ENCODE measurements at places on chromosomes 1 and 21.

DNA sequence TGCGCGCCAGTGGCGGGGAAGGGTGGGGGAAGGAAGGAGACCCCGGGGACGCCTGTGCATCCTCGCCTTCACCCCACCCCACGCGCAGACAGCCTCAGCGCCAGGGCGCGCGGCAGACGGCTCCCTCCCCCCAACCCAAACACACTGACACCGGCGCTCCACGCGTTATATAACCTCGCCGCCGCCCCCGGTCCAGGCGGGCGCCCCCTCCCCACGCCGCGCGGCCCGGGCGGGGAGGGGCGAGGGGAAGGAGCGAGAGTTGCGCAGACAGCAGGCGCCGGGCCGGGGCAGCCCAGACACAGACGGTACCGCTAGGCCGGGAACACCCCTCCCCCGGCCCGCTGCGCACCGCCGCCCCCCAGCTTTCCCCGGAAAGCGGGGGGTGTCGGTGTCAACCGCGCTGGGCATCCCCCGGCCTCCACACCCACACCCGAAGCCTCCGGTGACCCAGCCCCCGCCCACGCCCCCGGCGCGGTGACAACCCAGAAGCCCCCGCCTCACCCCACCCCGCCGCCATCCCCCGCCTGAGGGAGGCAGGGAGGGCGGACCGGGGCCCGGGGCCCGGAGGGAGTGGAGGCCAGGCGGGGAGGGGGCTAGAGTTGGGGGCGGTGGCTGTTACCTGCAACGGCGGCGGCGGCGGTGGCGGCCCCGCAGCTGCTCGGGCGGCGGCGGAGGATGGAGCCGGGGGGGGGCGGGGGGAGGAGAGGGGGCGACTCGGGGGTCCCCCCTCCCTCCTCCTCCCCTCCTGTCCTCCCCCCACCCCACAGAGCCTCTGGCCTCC, 432 bp downstream of the AKT3 start:
- DNase-seq: peak; percentile 87

DNA sequence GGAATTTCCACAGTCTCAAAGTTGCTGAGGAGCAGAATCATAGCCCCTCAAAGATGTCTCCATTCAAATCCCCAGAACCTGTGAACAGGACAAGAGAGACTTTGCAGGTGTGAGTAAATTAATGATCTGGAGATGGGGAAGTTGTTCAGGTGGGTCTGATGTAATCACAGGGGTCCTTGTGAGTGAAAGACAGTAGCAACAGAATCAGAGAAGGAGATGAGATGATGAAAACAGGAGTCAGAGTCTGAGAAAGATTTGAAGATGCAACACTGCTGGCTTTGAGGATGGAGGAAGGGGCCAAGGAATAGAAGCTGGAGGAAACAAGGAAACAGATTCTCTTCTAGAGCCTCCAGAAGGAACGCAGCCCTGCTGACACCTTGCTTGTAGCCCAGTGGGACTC, 81.5 kb downstream of the SELENOF start:
- no peak for DNase-seq

- DNase-seq: no peak
Observed at GRCh38 chr1:35386959-35387358, 118.5 kb downstream of the ZMYM4 start.

- DNase-seq: peak; percentile 56
Observed at GRCh38 chr1:25619101-25619890, 2.7 kb downstream of the MAN1C1 start.

DNA sequence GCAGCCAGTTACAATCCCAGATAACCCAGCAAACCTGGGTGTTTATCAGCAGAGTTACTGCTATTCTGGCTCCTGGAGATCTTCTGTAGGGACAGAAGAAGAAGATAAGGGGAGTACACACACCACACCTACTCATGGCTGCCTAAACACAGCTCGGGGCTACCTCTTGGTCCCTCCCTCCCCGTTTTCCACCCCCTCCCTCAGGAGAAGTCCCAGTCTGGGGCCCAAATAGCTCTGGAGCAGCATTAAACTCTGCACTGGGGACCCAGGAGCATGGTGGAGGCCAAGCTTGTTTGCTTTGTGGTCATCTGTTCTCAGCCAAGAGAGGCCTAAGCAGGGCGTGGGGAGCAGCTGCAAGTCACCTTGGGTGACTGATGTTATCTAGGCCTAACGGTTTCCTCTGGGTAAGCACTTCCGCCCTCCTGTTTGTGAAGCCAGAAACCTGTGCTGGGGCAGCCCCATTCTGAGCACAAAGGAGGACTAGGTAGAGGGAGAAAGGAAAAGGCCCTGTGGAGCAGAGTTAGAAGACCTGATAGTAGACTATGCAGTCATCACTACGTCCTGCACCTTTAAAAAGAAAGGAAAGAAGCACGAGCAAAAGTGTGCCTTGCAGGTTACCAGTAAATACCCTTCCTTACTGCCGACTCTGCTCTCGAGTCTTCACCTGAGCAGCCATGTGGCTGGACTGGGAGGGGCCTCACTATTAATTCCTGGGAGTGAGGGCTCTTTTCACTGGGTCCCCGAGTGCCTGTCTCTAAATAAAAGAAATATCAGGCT, 2.0 kb upstream of the RCSD1 start:
- DNase-seq: peak; percentile 78

DNA sequence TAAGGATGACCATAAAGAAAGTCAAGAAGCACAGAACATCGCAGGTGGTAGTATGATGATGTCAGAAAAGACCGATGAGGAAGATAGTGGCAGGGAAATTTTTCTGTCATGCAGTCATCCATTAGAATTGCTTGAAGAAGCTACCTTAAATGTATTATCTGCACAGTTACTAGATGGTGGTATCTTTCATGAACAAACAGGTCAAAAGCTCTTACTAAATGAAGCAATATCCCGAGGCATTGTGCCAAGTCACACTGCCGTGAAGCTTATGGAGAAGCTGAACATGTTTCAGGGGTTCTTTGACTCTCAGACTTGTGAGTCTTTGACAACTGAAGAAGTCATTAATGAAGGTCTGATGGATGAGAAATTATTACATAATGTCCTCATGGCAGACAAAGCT, 128.8 kb downstream of the MACF1 start:
- DNase-seq: no peak

- no peak for DNase-seq
Observed at GRCh38 chr1:186681801-186682200, 1.6 kb upstream of the PTGS2 start.

DNA sequence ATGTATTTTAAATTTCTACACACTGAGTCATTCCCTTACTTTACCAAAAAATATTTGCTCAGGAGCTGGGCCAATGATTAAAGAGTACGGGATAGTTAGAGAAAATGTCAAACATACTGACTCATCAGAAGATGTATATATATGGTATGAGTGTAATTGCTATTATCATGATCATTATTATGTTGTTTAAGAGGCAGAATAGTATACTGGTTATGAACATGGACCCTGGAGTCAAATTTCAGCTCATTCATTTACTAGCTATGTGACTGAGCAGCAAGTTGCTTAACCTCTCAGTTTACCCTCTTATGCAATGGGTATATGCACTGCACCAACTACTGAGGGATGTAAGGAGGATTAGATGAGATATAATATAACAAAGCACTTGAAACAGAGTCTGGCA, 41.2 kb upstream of the USH2A start:
- no peak for DNase-seq
